Hematopoietic multipotent progenitor cell treated with erythropoietin and hydrocortisone succinate and interleukin-3 and kit ligand, for 4 days (in vitro differentiated cells): ENCODE measurements at places on chromosomes 2 and 18.
A peak's percentile ranks its signal among the peaks of the same experiment; 100 is the strongest.

- DNase-seq, result no peak
These were observed 27.3 kb downstream of the KCNF1 start for GRCh38 chr2:10939058-10939457.

GRCh38 chr2:126634273-126634861 is 21.6 kb upstream of the GYPC start:
- peak; percentile 67 for DNase-seq

DNA sequence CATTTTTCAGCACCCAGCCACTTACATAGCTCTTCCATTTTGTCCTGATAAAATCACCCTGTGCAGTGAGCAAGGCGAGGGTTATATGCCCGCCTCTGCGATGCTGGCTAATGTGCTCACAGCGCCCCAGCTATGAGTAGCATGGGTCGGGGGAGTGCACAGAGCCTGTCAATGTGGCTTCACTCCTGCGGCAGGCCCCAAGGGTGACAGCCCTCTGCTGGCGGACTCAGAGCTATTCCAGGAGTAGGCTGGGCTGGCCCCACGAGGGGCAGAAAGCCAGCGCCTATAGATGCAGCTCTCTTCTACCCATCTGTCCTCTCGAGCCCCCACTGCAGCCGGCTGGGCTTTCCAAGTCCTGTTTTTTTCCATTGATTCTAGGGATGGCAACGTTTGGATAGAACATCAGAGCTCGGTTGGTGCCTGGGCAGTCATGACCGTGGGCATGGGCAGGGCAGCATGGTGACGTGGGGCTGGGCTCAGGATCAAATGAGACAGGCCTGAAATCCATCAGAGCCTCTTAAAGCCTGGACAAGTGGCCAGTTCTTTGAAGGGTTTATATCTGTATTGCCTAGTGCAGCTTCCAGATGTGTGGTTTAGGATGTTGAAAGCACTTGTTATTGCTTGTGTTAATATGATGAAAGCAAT is 134.7 kb downstream of the MCFD2 start:
- peak; percentile 19 for DNase-seq

- DNase-seq, result no peak
These were observed 68.3 kb upstream of the YPEL5 start for GRCh38 chr2:30078521-30078920.

DNA sequence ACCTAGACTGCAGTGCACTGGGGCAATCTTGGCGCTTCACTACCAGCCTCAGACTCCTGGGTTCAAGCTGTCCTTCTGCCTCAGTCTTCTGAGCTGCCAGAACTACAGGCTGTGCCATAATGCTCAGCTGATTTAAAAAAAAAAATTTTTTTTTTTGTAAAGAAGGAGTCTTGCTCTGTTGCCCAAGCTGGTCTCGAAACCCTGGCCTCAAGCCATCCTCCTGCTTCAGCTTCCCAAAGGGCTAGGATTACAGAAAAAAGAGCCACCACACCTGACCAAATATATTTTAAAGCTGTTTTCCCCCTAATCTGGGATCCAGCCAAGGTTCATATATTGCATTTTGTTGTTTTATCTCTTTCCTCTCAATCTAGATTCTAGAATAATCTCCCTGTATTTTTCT is 82.2 kb downstream of the RAB31 start:
- no peak for DNase-seq

DNA sequence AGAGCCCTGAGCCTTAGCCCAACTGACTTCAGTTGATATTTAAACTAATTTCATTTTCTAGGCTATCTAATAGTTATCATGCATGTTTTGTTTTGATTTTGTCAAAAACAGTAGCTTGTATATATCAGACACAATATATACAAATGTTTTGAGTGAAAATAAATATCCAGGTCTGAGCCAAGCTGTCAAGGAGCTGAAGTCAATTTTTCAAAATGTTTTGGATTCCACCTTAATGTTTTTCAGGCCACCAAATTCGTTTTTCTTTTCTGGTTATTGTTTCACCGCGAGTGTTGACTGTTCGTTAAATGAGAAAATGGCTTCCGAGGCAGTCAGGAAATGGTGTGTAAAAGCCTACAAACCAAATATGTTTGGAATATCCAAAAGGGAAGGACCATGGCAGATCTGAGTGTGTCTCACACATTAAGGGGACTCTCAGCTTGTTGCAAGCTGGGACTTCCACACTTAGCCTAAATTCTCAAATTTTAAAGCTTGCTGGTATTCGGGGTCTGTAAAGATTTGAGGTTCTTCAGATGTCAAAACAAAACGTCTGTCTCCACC is 2.8 kb downstream of the HOXD12 start:
- DNase-seq, result no peak

- peak; percentile 21 for DNase-seq
These were observed 18.4 kb downstream of the SCN9A start for GRCh38 chr2:166357068-166357949.

DNA sequence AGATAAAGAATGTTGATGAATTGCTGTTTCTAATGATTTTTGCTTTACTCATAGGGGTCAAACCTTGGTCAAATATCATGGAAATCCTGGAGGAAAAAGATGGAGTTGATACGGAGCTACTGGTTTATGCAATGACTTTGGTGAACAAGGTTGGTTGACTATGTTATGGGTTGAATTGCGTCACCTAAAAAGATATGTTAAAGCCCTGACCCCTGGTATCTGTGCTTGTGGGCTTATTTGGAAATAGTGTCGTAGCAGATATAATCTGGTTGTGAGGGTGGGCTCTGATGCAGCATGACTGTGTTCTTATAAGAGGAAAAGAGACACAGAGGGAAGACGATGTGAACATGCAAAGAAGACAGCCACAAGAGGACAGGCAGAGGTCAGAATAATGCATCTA is 226.2 kb downstream of the TPGS2 start:
- peak; percentile 38 for DNase-seq

DNA sequence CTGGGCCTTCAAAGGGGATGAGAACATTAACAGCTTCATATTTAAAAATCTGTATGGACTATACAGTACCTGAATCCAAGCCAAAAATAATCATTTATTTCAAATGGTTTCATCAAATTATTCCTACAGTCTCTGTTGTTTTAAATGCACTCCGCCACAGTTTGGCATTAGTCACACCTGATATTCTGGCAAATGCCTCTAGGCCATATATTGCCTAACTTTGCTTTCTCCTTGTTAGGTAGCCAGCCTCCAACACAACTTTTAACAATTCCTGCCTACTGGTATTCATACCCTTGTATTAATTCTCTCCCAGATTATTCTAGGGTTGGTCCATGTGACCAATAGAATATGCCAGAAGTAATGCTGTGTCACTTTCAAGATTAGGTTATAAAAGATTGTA is 146.6 kb upstream of the FANCL start:
- no peak for DNase-seq
